ENCODE measurements at places on chromosomes 7 and 10.

- DNase-seq, result no peak
These were observed 20.8 kb downstream of the WIPI2 start for GRCh38 chr7:5210751-5211338.

GRCh38 chr7:116249969-116250553, 39.7 kb downstream of the TES start:
- peak; percentile 72 for DNase-seq

DNA sequence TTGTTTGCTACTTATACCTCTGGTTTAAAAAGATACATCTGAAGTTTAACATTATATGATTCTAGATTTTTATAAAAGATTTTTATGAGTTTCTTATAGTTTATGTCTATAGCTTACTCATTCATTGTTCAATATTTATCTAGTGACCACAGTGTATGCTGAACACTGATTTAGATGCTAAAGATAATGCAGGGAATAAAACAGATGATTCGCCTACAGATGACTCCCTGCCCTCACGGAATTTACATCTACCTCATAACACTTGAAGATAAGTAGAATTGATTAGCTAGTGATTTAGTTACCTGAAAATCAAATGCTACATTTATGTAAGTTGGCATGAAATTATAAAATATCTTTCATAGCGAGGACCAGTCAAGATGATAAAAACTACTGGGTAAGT, 105.8 kb downstream of the HIPK2 start:
- DNase-seq, result no peak

DNA sequence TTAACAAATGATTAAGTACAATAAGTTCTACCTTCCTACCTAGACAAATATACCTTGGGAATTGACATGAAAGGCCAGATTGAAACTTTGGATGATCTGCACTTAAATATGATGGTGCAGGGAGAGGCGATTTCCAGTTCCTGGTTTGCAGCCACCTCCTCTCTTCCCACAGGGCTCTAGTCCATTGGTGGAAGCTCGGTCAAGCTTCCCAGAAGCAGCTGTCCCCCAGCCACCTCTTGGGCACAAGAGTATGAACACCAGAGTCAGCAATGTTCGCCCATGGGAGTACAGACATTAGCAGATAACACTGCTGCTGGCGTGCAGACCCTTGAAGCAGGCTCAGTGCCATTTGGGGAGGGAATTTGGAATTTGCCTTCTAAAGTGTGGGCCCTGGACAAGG, 1.5 kb upstream of the CPVL start:
- no peak for DNase-seq

- DNase-seq, result peak; percentile 64
These were observed 171.5 kb upstream of the SP4 start for GRCh38 chr7:21256310-21256877.

GRCh38 chr10:89741126-89741762, 39.9 kb downstream of the KIF20B start:
- DNase-seq, result no peak

GRCh38 chr7:124761164-124761715, 4.4 kb downstream of the GPR37 start:
- DNase-seq, result no peak

- DNase-seq, result peak; percentile 85
These were observed 32.6 kb downstream of the PIP4K2A start for GRCh38 chr10:22681783-22682183.

GRCh38 chr7:120718361-120718760, 139.6 kb downstream of the TSPAN12 start:
- DNase-seq, result no peak

- no peak for DNase-seq
These were observed 11.2 kb downstream of the AIFM2 start for GRCh38 chr10:70121281-70121949.

GRCh38 chr7:101089876-101090275, 4.6 kb downstream of the TRIM56 start:
- no peak for DNase-seq

- DNase-seq, result no peak
These were observed 27.0 kb upstream of the CDK13 start for GRCh38 chr7:39923091-39923490.
